ENCODE measurements at places on chromosomes 12 and 14. TPM values are rescaled to one million over a fixed set of nuclear protein-coding genes. Genes with fewer than 3 reads are reported as not detected.

LRRC10 gene
- not detected for total RNA-seq

SYNDIG1L gene
- 1.3 TPM for total RNA-seq

ABCB9 gene
- total RNA-seq = 42.3 TPM

KRT5 gene
- total RNA-seq = not detected

GPX2 gene
- total RNA-seq = not detected
